Stimulated activated CD4-positive, alpha-beta T cell treated with anti-CD3 and anti-CD28 coated beads, Interleukin-1b, Interleukin-23, amount 100 ng/mL, for 1 hour (primary cell): ENCODE measurements at places on chromosomes 4 and X.

GRCh38 chr4:182896421-182896820 lies 20.8 kb downstream of the DCTD start:
- no peak for DNase-seq

DNA sequence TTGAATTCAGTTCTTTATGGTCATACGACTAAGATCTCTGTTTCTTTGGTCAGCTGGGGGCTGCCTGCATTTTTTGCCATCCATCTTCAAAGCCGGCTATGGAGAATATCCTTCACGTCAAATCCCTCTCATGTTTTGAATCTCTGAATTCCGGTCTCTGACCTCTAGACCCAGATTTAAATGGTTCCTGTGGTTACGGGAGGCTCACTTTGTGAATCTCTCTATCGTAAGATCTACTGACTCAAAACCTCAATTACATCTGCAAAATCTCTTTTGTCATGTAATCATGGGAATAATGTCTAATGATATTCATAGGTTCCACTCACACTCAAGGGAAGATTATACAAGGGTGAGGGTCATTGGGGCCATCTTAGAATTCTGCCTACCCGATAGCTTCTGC lies 5.7 kb upstream of the MPC1L start:
- no peak for DNase-seq

GRCh38 chr4:100876546-100876945 lies 358.7 kb upstream of the EMCN start:
- DNase-seq, result no peak

GRCh38 chr4:88828842-88829571 lies 131.4 kb upstream of the NAP1L5 start:
- no peak for DNase-seq

DNA sequence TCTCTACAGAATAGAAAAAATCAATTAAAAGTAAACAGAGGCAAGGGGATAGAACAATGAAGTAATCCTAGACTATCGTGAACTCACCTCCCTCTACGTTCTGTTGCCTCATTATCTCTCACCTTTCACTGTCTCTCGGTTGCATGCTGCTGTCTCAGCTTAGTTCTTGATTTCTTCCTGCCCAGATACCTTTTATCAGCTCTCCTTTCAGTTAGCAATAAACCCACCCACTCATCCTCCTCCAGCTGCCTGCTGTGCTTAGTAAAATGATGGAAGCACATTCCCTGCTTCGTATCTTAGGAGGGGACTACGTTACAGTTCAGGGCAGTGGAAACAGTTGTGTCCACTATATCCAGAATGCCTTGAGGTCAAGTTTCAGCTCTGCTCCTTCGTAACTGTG lies 1709.5 kb upstream of the AGA start:
- no peak for DNase-seq

DNA sequence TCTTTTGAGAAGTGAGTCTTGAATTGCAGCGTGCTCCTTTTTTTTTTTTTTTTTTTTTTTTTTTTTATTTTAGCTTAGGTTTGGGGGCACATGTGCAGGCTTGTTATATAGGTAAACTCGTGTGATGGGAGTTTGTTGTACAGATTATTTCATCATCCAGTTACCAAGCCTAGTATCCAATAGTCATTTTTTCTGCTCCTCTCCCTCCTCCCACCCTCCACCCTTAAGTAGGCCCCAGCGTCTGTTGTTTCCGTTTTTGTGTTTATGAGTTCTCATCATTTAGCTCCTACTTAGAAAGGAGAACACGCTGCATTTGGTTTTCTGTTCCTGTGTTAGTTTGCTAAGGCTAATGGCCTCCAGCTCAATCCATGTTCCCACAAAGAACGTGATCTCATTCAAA lies 81.3 kb upstream of the TSPAN5 start:
- DNase-seq, result no peak

GRCh38 chr4:109977854-109978501 lies 65.3 kb downstream of the EGF start:
- no peak for DNase-seq

DNA sequence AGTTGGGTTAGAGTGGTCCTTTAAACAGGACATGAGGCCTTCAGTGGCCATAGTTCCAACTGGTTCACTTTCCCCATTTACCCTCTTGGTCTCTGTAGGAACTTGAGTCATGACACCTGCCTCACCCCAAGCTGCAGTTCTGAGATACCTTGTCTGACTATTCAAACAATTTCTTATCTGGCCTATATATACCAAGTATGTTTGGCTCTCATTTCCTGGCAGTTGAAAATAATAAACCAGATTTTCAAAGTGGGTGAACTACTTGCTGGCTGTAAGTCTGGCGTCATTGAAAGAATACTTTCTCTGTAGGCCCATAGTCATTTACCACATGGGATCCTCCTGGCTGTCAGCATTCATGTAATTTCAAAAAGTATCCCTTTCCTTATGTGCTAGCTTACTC lies 228.8 kb downstream of the SHROOM3 start:
- DNase-seq, result no peak

DNA sequence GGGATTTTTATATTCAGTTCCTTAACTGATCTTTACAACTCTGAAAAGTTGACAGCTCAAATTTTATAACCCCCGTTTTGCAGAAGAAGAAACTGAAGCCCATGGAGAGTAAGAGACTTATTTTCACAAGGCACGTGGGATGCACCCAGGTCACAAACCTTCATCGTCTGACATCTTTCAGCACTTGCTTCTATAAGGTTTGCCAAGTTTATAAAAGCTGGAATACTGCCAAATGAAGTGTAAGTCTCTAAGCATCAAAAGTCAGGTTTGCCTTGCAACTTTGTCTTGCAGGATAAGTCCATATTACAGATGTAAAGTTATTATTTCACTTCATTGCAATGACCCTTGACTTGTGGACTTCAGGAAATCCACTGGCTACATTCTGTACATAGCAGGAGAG lies 6.3 kb upstream of the KCNIP4 start:
- DNase-seq, result no peak
